ENCODE measurements at places on chromosomes 12 and 14.

DNA sequence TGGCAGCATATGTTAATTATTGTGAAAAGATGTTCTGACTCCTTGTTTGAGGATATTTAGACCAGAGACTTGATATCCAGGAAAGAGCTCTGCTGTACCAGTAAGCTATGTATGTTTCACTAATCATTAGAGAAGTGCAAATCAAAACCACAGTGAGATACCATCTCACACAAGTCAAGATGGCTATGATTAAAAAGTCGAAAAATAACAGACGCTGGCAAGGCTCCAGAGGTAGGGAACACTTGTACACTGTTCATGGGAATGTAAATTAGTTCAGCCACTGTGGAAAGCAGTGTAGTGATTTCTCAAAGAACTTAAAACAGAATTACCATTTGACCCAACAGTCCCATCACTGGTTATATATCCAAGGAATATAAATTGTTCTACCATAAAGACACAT, 171.6 kb downstream of the DPY19L2 start:
- no peak for DNase-seq

- DNase-seq: peak; percentile 71
Measured at GRCh38 chr12:51217968-51218606, at the start of gene POU6F1. Gene POU6F1 (minus strand): TSS chr12:51218062. CDS start chr12:51206836, 11,226 bp downstream.

- peak; percentile 24 for DNase-seq
Measured at GRCh38 chr12:92078167-92079053, 67.2 kb downstream of the BTG1 start.

DNA sequence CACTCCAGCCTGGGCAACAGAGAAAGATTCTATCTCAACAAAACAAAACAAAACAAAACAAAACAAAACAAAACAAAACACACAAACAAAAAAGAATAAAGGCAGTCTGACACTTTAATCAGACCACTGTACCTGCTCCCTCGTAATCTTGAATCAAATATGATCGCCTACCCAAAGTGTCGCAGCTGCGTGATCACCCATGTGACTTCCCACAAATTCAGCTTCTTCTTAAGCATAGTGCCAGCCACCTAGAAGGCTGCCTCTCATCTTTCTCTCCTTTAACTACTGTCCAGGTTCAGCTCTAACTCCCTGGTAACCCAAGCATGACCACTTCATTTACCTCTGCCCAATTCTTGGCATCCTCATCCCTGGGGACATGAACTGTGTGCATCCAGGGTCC, 37.4 kb downstream of the FMNL3 start:
- DNase-seq: no peak

DNA sequence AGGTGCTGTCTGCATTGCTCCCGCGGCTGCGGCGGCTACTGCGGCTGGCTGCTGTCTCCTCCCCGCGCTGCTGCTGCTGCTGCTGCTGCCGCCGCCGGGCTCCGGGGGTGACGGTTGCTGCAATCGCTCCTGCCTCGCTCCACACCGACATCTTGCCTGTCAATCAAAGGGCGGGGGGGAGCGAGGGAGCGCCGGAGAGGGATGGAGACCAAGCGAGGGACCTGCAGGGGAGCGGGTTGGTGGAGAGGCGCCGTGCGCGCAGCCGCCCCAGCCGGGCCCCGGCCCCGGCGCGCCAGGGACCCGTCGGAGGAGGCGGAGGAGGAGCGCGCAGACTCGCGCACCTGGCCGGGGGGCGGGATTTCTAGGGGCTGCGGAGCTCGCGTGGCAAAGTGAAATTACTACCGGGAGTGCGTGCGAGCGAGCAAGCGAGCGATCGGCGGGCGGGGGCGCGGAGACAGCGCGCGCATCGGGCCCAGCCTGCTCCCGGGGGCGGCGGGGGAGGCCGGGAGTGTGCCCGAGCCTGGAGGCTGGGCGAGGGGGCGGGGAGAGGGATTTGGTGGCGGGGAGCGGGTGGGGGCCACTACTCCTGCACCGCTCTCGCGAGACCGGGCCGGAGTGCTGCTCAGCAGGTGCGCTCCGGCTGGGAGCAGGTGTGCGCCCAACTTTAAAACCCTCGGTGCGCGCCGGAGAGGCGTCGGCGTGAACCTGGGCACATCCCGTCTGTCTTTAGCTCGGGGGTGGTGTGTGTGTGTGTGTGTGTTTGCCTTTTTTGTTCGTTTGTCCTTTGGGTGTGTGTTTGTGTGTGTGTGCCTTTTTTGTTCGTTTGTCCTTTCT, at the start of gene KSR2:
KSR2 (minus strand) TSS at position 165 of the 834 bp plus-strand sequence. CDS start 735 bp downstream, outside the sequence.
- peak; percentile 57 for DNase-seq

- peak; percentile 21 for DNase-seq
Measured at GRCh38 chr12:11652351-11653040, 3.0 kb downstream of the ETV6 start.

- no peak for DNase-seq
Measured at GRCh38 chr12:19761463-19761862, 322.2 kb downstream of the AEBP2 start.

DNA sequence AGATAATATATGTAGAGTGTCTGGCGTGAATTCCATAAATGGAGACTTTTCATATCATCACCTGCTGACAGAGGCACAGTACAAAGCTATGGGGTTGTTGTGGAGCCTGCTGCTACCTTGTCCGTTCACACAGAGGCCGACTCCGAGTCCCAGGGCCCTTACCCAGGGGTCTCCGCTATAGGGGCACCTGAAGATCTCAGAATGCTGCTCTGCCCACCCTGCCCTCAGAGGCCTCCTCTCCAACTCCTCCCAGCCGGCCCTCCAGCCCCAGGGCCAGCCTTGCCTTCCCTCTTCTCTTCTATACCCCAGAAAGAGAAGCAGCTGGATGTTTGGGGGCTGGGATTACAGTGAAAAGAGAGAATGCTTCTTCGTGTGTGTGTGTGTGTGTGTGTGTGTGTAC, 21.3 kb downstream of the NCKAP5L start:
- DNase-seq: no peak

DNA sequence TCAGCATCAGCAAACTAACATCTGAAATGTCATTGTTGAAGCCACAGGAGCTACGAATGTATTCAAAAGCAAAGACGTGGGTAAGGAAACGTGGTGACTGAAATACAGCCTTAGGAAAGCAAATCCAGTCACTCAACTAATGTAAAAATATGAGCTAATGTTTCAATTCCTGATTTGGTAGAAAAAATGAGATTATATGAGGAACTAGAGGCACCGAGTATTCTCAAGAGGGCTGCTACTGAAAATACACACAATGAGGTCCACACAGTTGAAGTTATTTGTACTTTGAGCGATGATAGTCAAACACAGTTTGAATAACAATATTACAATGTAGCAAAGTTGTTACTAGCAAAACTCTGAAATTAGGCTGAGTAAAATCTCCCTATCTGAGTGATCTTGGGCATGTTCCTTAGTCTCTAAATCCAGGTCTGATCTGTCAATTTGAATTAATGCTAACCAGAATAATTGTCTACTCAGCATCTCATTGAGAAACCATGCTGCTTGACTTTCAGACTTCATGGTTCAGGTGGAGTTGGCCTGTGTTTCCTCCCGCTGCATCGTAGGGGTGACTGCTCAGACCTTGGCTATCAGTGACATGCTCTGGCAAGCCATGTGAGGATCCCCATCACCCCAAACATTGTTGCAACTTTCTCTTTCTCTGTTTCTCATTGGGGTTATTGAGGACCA, 467.1 kb upstream of the SOX5 start:
- no peak for DNase-seq

GRCh38 chr12:52148464-52149181, 43.2 kb downstream of the KRT80 start:
- DNase-seq: no peak

DNA sequence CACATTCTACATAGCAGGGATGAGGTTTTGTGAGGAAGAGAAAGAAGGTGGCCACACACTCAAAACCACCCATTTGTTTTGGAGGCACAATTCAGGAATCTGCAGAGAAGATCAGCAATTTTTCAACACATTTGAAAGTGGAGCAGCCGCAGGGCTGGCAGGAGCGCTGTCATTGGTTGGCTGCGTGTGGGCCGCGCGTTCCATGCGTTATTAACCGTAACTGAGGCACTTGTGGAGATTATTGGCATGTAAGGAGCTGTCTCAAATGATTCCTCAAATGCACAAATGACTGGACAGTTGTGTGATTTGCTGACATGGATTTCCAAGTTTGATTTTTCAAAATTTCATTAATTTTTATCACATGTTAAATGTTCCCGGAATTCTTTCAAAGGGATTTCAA, 318.5 kb downstream of the TMEM132D start:
- no peak for DNase-seq

GRCh38 chr12:38817942-38818341, 87.4 kb downstream of the CPNE8 start:
- DNase-seq: no peak

DNA sequence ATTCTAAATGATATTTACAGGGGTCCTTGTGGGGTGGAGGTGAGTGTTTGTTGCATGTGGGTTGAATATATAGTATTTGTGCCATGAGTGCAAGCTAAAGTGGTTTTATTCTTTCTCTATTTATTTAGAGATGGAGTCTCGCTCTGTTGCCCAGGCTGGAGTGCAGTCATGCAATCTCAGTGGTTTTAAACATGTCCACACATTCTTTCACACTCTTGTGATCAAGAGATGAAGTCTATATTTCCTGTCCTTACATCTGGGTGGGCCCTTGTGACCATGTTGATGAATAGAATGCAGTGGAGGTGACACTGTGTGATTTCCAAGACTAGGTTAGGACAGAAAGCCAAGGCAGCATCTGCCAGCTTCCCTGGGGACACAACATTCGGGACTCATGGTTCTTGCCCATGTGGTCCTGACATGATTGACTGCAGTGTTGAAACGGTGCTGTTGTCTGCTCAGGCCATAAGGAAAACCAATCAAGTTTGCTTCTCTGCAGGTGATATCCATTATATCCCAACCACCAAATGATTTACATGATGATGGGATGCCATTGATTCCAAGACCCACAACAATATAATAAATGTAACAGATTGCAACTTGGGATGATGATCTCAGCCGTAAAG, 172.6 kb downstream of the SUDS3 start:
- no peak for DNase-seq

- DNase-seq: no peak
Measured at GRCh38 chr12:27984275-27984674, 11.7 kb upstream of the PTHLH start.

- DNase-seq: no peak
Measured at GRCh38 chr12:58961906-58962305, 41.6 kb upstream of the LRIG3 start.

DNA sequence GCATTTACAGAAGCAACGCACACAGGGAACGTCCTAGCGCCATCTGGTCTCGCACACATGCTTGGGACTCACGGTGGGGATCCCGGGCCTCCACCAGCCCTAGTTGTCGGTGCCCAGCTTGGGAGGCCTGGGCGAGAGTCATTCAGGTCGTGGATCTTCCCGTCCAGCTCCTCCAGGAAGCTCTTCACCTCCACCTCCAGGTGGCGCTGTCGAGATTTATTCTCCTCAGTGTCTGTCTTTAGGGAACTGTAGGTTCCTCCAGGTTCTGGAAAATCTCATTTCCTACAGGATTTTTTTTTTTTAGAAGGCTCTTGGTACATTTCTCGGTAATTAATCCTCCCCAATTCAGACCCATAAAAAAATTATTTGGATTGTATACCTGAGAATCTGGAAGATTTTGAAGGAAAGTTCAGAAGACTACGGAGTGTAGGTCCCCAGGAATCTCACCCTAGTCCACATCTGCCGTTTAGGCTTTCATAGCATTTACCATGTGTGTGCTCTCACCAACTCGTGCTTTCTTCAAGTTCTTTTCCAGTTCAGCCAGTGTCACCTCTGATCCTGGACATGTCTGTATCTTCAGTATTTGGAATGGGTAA, 910.0 kb downstream of the TMEM121 start:
- peak; percentile 82 for DNase-seq

DNA sequence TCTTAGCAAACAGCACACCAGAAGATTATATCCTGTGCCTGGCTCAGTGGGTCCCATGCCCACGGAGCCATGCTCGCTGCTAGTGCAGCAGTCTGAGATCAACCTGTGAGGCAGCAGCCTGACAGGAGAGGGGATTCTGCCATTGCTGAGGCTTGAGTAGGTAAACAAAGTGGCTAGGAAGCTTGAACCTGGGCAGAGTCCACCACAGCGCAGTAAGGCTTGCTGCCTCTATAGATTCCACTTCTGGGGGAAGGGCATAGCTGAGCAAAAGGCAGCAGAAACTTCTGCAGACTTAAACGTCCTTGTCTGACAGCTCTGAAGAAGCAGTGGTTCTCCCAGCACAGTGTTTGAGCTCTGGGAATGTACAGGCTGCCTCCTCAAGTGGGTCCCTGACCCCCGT, 210.3 kb downstream of the RMST start:
- DNase-seq: no peak

- DNase-seq: no peak
Measured at GRCh38 chr14:95811813-95812212, 64.8 kb upstream of the TUNAR start.

DNA sequence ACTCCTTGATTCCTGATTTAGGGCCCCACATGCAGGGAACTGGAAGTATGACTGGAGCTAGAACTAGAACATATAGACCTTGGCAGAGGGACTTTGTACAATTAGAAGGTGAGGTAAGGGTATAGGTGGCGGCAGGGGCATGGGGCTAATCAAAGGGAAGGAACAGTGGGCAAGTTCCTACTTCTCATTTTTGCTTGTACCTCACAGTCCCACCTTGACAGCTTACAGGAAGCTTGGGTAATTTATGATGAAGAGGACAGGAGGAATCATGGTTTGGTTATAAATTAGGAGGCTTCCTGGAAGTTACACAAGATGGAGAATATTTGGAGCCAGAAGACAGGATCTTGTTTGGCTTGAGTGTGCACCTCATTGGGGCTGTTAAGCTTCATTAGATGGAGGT, 33.4 kb downstream of the SUSD6 start:
- DNase-seq: no peak

GRCh38 chr12:1993341-1993740, 10.9 kb downstream of the DCP1B start:
- DNase-seq: no peak

- peak; percentile 35 for DNase-seq
Measured at GRCh38 chr12:106774808-106775524, 484 bp downstream of the RIC8B start.

- no peak for DNase-seq
Measured at GRCh38 chr14:95432144-95433093, 84.0 kb downstream of the SYNE3 start.

DNA sequence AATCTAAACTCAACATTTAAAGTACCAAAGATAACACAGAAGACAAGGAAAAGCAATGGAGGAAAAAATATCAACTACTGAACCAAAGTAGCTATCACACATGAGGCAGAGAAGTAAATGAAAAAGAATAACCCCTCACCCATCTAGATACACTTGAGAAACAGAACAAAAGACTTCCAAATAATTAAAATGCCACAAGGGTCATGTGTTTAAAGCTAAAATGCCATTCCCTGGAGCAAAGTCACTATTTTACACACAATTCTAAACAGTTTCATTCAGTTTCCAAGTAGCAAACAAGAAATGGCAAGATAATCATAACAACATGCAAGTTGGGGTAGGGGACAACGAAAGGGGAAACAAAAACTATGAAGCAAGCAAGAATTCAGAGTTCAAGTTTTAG, 12.0 kb downstream of the OSBPL8 start:
- DNase-seq: no peak

DNA sequence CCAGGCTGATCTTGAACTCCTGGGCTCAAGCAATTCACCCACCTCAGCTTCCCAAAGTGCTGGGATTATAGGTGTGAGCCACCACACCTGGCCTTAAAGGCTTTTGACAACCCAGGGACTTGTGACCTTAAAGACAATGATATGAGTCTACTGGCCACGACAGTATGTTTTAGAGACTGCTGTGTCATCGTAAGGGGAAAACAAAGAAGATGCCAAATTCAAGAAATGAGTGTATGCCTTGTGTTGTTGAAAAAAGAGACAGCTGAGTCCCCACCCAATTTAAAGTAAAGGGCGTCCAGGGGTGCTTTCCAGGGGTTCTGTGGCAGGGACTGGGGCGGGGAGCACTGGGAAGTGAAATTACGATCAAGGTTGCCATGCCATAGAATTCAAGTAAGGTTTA, 26.4 kb upstream of the FBXO21 start:
- no peak for DNase-seq

- no peak for DNase-seq
Measured at GRCh38 chr12:124487066-124487833, 80.2 kb downstream of the NCOR2 start.
